ENCODE measurements at places on chromosomes 16 and 17. TPM values are rescaled to one million over a fixed set of nuclear protein-coding genes. Genes with fewer than 3 reads are reported as not detected.

GRCh38 chr16:12461201-12461600, 342.5 kb downstream of the CPPED1 start:
- DNase-seq, result peak; percentile 44

- no peak for DNase-seq
Measured at GRCh38 chr16:49203361-49203760, 78.3 kb downstream of the CBLN1 start.

DNA sequence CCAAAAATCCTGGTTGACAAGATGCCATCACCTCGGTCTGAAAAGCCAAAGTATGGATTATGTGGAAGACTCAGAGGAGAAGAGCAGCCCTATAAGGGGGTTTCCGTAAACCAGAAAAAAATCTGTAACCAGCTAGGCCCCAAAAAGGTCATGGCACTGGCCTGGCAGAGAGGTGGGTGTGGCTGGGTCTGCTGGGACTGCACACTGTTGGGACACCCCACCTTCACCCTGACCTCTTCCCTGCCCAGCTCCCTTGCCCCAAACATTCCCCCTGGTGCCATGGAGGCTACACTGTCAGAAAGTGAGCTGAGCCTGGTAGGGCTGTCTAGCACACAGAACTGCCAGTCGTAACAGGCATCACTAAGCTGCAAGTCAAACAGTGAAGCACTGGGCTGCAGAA, 6.5 kb downstream of the SLC47A2 start:
- DNase-seq, result no peak

DNA sequence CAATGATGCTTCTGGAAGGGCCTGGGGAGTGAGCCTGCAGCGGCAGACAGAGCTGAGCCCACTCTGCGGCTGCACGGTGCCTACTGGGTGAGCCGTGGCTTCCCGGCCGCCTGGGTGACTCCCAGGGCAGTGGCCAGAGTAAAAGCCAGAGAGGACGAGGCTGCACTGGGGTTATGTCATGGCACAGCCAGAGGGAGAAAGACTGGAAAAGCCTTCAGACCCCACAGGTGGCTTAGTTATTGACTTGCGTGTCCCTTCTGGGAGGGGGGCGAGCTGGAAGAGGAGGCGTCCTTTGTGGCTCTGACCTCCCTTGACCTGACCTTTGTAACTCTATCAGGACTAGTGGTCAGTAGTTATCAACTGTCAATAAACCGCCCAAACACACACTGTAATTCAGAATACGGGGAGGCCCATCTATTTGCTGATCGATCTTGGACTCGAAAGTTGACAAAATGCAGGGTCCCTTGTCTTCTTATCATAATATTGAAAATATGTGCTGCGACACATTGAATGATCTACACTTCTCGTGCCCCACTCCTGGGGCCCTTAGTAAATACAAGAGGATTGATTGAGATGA, 385.9 kb upstream of the ZFHX3 start:
- no peak for DNase-seq

- DNase-seq, result peak; percentile 93
Measured at GRCh38 chr16:31118223-31119155, 1.0 kb downstream of the KAT8 start.

- DNase-seq, result no peak
Measured at GRCh38 chr17:76079535-76079955, 563 bp downstream of the ZACN start.

DNA sequence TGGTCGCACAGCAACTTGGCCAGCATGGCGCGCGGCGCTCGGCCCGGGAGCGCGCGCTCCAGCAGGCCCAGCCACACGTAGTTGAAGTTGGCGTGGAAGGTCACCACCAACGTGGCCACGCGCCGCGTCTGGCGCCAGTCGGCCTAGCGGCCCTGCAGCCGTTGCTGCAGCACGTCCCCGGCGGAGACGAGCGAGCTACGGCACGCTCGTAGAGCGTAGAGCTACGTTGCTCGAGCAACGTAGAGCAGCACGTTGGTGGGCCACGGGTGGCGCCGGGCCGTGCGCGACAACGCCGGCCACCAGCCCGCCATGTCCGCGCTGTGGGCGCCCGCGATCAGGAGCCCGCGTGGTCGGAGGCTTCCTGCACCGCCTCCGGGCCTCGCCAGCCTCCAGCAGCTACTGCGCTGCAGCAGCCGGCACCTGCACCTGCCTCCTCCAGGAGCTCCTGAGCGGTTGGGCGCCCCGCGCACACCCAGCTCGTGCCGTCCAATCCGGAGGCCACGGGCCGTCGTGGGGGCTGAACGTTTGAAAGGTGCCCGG, 13.4 kb upstream of the SULT1A1 start:
- no peak for DNase-seq

DNA sequence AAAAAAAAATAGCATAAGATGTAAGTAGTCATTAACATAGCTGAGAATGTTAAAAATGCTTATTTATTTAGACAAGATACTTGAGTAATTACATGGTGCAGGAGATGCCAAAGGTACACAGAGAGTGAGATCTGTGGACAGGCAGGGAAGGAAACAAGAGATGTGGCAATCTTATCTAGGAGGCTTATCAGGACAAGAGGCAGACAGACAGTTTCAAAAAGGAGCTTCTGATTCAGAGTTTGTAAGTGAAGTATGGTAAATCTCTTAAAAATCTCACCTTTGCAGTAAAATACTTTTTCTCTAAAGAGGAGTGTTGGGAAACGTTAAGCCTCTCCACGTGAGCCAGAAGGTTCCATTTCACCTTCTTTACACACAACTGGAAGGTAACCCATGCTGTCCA, 19.9 kb upstream of the GHDC start:
- DNase-seq, result no peak

GRCh38 chr17:63956296-63956920, 16.3 kb downstream of the SCN4A start:
- no peak for DNase-seq

DNA sequence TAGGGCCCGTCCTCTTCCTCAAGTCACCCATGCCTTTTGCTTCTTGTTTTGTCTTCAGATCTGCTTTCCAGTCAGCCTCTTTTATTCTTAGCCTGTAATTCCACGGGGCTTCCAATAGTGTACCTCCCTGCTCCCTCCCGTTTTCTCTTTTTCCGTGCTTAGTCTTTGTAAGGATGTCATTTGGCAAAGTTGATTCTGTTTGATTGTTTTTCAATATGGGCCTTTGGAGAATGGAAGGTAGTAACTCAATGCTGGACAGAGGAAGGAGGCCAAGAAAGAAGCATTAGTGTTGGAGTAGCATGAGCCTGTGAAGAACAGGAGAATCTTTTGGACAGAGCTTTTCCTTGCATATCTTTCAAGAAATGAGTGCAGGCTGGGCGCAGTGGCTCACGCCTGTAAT, 6.5 kb downstream of the WWP2 start:
- no peak for DNase-seq

DNA sequence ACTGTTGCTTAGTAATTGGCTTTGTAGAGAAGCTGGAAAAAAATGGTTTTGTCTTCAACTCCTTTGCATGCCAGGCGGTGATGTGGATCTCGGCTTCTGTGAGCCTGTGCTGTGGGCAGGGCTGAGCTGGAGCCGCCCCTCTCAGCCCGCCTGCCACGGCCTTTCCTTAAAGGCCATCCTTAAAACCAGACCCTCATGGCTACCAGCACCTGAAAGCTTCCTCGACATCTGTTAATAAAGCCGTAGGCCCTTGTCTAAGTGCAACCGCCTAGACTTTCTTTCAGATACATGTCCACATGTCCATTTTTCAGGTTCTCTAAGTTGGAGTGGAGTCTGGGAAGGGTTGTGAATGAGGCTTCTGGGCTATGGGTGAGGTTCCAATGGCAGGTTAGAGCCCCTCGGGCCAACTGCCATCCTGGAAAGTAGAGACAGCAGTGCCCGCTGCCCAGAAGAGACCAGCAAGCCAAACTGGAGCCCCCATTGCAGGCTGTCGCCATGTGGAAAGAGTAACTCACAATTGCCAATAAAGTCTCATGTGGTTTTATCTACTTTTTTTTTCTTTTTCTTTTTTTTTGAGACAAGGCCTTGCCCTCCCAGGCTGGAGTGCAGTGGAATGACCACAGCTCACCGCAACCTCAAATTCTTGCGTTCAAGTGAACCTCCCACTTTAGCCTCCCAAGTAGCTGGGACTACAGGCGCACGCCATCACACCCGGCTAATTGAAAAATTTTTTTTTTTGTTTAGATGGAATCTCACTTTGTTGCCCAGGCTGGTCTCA, 6.2 kb upstream of the TMEM235 start:
- DNase-seq, result no peak

DNA sequence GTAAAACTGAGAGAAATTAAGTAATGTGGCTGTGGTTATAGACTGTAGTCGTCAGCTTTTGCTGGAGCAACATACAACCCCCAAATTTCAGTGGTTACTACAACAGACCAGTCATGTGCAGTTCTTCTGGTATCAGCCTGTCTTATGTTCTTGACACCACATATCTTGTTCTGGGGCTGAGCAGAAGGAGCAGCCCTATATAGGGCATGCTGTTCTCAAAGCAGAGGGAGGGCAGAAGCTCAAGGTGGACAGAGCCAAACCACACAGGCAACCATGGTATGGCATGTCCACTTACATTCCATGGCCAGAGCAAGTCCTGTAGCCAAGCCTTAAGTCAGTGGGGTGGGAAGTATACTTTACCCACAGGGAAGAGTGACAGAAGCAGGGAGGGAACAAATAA, 7.7 kb downstream of the PRKAR1A start:
- DNase-seq, result no peak

DNA sequence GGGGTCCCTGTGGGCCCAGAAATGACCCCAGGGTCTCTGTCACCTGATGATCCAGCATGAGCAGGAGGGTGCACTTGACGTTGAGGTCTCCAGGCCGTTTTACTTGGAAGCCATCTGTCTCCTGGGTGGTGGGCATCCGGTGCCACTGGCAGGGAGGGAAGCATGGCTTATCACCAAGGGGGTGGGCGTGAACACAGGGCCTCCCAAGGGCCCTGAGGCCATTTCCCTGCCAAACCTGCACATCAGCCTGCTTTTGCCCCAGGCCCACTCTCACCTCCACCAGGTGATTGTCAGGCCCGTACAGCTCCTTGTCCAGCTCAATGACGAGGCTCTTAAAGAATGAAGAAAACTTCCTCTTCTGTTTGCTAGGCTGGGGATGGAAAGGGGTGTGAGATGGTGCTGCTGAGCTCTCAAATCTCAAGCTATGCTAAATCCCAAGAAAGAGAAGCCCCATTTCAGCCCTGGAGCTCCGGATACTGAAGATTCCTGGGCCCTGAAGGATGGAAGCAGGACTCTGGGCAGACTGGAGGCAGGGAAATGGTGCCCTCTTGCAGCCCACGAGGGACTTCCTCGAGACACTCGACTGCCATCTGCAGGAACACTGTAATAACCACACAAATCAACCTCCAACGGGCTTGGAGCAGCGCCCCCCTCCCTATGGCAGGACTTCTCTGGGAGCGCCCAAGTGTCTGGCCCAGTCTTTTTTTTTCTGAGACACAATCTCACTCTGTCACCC, 7.1 kb upstream of the FTSJ3 start:
- peak; percentile 70 for DNase-seq

The SDR42E2 gene
- polyA plus RNA-seq, result not detected

The CTRB1 gene
- not detected for polyA plus RNA-seq

The SLC13A2 gene
- not detected for polyA plus RNA-seq

The IL34 gene
- polyA plus RNA-seq, result 0.13 TPM

The CLEC10A gene
- polyA plus RNA-seq, result not detected

The RAMP2 gene
- 0.13 TPM for polyA plus RNA-seq

The ZNF19 gene
- polyA plus RNA-seq, result 1.1 TPM

The MRPL58 gene
- 79.6 TPM for polyA plus RNA-seq
